RCC 7860 (cell line): ENCODE measurements at places on chromosomes 7 and 10.

DNA sequence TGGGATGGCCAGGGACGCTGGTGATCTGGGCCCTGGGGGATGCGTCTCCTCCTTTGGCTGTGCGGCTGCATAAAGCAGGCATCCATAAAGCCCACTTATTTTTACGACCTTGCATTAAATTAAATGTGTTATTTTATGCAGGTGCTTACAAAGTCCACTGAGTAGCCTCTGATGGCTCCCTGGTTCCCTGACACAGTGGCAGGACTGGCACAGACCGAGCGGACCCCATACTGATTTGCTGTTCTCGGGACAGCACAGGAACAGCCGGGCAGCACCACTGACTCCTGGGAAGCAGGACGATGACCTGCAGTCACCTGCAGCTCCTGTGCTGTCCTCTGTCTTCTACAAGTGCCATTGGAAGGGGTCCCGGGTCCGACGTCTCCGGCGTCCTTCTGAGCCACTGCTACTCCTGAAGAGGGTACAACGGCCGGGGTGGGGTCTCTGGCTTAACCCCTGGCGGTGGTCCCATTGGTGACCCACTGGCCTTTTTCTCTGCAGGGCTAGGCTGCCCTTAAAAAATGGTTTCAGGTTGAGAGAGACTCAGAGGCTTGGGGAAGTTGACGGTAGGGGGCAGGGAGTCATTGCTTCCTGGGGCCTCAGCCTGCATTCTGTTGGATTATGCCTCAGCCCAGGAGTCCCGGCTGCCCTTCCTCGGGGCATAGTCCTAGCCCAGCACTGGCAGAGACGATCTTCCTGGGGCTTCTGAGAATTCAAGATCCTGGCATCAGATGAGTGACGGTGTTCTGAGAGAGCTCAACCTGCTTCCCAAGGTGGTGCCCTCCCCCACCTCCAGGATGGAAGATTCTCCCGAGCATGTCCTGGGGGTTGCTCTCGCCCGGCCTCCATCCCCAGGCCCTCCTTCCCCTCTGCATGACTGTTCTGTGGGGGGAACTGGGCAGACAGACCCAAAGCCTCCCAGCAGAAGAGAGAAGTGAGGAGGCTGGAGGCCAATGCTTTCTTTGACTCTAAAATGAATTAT, 330.1 kb downstream of the ADARB2 start:
- DNase-seq = no peak

GRCh38 chr7:26398427-26398755, 106.7 kb downstream of the SNX10 start:
- peak; percentile 72 for DNase-seq

DNA sequence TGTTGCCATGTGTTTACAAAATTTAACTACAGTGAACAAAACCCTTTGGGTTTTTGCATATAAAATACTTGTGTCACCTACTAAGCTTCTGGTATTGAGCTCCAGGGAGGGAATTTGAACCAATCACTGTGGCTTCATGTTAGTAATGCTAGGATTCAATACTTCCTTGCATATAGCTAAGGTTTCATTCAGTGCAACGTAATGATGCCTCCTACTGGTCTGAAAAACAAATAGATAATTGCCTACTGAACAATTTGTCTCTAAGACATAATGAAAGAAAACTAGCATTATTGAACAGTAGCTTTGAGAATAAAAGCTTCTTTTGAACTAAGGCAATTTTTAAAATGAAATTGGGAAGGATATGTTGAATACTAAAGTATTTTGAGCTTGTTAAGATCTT, 244.4 kb downstream of the ZWINT start:
- no peak for DNase-seq

- peak; percentile 75 for DNase-seq
Measured at GRCh38 chr10:74223755-74224529, 72.9 kb downstream of the ADK start.
